LoVo (cell line): ENCODE measurements at places on chromosomes 6 and 20.

DNA sequence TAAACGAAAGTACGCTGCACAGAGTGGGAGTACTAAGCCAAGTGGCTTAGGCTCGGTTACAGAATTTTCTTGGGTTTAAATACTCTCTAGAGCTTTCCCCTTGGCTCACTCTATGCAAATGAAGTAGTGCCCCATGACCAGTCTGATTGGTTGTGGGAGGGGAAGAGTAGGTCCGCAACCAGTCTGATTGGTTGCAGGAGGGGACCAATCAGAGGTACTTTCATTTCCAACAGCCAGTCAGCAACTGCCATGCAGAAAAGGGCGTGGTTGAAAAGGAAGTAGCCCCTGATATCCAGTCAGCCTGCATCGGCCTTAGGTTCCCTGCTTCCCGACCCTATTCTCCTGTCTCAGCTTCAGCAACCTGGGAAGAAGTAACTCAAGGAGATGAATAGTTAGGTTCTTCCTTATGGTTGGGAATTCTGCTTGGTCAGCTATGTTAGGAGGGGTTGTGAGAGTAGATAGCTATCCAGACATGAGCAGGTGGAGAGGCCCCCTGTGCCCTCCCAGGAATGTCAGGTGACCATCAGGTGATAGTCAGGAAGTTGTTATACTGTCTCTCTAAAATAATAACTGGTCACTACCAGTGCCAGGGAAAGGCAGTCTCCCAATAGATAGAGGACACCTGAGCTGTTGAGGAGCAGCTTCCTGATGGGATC lies 57.4 kb downstream of the FARS2 start:
- DNase-seq: no peak

- DNase-seq: no peak
These were observed 1.9 kb upstream of the POU3F2 start for GRCh38 chr6:98832284-98833056.

DNA sequence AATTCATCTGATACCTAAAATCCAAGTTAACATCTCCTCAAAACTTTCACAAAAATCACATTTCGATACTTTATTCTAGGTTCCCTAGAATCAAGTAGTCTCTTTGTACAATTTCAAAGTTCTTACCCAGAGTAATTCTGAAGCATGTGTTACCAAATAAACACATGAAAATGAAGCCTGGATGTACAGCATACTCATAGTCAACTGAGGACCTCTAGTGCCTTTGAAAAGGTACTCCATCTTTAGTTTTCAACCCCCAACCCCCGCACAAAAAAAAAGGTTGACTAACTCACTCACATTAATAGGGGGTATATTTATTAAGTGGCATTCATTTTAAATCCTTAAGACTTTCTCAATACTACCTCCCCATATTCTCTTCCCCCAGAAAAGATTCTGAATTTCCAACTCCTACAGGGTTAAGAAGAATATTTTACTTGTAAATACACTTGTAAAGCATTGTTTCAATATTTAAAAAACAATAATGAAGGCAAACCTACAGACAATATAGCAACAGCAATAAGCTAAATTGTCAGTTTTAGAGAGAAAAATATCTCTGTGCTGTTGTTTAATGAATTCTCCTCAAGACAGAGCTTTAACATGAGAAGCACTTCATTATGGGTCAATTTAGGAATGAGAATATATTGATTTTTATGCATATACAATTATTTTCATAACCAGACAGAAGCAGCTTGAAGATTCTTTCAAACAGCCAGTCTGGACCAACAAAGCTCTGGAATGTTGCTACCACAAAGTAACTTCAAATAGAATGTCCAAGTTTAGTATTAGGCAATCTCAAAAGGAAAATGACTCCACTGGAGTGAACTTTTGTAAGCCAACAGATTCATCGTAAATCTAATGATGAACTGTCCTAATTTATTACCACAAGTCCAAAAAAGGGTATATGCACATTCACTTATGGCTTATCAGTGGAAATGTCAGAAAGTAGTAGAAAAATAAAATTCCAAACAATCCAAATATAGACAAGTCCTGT lies 3.3 kb downstream of the PLN start:
- peak; percentile 32 for DNase-seq

- DNase-seq: no peak
These were observed 3.7 kb upstream of the SIRPA start for GRCh38 chr20:1891263-1892118.

DNA sequence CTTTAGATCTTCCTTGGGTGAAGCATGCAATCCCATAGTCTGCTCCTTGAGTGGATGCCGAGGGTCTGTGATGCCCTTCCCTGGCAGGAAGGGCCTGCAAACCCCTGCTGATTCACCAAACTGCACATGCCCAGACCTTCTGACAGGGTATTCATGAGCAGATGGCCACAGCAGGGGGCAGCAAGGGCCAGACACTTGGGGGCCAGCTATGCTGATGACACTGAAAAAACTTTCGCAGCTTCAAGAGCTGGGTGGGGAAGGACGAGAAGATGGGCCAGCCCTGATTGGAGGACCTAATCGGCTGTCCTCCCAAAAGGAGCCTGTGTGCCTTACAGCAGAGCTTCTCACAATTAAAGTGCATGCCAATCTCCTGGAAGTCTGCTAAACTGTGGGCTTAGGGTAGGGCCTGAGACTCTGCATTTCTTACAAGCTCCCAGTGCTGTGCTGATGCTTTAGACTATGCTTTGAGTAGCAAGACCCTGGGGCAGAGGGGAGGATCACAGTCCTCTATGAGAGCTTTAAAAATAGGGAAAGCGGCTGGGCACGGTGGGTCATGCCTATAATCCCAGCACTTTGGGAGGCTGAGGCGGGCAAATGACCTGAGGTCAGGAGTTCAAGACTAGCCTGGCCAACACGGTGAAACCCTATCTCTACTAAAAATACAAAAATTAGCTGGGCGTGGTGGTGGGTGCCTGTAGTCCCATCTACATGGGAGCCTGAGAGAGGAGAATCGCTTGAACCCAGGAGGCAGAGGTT lies 15.2 kb upstream of the GDAP1L1 start:
- DNase-seq: no peak

DNA sequence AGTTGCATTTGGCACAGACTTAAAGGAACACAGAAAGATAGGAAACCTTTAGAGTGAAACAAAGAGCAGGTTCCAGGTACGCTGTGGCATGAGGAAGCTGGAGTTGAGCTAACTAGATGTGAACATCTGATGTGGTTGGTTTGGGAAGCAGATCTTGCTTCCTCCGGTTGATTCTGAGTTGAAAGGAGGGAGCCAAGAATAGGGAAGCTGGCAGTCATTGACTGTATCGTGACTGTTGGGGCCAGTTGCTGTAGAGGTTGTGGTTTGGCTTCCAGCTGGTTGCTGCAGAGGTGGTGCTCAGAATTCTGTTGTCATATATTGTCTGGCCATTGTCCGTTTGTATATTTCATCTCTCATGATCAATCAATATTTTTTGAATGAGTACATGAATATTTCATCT lies 325.9 kb downstream of the PLCB1 start:
- no peak for DNase-seq

GRCh38 chr6:50180646-50181045 lies 130.9 kb upstream of the DEFB112 start:
- DNase-seq: no peak

DNA sequence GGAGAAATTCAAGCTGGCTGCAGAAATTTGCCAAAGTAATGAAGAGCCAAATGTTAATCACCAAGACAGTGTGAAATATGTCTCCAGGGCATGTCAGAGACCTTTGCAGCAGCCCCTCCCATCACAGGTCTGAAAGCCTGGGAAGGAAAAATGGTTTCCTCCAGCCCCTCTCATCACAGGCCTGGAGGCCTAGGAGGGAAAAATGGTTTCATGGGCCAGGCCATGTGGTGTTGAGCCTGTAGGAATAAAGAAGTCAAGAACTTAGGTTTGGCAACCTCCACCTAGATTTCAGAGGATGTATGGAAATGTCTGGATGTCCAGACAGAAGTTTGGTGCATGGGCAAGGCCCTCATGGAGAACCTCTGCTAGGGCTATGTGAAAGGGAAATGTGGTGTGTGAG lies 185.0 kb downstream of the SLC35F1 start:
- no peak for DNase-seq

GRCh38 chr6:21438237-21438985 lies 155.1 kb upstream of the SOX4 start:
- no peak for DNase-seq

DNA sequence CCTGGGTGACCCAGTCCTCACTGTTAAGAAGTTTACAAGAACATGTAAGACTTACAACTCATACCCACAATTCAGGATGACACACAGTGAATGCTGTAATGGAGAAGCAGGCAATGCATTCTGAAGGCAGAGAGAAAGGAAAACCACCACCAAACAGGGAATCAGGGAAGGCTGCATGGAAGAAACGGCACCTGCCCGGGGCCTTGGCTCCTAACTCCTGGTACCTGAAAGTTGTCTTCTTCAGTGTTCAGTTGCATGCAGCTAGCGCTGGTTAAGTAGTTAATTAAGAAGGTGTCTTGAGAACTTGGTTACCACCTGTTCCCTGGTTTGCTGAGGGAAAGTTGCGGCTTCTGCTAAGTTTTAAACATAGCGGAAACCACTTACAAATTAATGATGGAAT lies 57.2 kb downstream of the GPR6 start:
- DNase-seq: no peak

GRCh38 chr6:70314296-70314695 lies 11.4 kb upstream of the COL9A1 start:
- no peak for DNase-seq

GRCh38 chr6:134309227-134309626 lies 8.7 kb downstream of the SGK1 start:
- no peak for DNase-seq

DNA sequence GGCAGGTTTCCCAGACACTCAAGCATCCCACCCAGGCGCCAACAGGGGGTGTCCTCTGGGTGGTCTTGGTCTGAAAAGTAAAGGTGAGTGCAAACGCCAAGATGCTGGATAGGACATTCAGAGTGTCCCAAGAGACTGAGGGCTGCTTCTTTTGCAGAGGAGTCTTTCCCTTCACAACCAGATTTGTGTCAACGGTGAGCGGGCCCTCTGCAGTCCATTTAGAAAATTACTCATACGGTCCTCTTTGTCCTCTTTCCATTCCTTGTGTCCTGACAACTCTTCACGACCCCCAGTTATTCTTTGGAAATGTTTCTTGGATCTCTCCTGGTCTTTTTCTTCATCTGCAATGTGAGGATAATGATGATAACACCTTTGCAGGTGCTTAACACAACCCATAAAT lies 257.8 kb downstream of the CDC5L start:
- DNase-seq: no peak

- DNase-seq: no peak
These were observed 11.2 kb upstream of the BHLHE23 start for GRCh38 chr20:63017826-63018411.

GRCh38 chr20:35635652-35636051 lies 20.0 kb downstream of the SPAG4 start:
- no peak for DNase-seq

- DNase-seq: peak; percentile 62
These were observed 81.9 kb downstream of the ZMYND8 start for GRCh38 chr20:47274401-47275108.

GRCh38 chr20:63268256-63268655 lies 4.4 kb upstream of the ARFGAP1 start:
- DNase-seq: no peak

DNA sequence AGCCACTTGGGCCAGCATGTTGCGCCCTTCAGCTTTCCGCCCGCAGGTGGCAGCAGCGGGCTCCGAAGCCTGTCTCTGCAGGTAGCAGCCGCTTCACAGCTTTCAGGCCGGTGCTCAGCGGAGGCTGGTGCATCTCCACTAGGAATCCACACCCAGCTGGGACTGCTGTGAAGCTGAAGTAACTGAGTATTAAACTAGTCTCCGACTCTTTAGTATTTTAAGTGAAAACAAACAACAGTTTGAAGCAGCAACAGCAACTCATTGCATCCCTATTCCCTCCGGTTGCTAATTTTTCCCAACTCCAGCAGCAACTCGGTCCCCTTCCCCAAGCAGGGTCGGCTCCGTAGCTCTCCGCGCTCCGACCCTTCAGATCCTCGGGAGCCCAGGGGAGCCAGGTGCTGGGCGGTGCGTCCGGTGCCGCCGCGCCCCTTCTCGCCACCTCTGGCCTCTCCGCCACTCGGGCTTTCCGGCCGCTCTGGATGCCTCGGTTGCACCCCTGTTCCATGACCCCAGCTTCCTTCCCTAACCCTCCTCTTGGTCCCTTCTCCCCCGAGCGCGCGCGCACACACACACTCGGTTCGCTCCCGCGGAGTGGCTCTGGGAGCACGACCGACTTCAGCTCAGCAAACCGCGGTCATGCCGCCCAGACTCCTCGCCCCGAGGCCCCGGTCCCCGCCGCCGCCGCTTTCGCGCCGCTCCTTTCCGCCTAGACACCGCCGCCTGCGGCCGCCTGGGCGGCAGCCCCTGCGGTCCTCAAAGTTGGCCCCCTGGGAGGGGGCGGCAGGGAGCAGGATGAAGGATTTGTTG lies 765 bp upstream of the NKAIN2 start:
- peak; percentile 54 for DNase-seq

DNA sequence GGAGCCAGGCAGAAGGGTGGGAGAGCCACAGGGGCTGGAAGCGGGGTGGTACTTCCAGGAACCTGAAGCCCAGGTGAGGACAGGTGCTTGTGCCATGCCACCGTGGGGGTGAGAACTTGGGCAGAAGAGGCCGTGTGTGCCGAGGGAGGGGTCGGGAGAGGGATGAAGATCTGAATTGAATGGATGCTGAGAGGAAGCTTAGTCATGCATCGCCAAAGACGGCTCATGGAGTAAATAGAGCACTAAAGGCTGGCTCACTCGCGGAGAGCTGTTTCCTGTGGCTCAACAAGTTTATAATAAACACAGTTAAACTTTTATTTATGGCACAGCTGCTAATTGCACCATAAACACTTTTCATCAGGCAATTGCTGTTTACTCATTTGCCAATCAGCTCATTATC lies 21.7 kb upstream of the MYT1 start:
- no peak for DNase-seq

DNA sequence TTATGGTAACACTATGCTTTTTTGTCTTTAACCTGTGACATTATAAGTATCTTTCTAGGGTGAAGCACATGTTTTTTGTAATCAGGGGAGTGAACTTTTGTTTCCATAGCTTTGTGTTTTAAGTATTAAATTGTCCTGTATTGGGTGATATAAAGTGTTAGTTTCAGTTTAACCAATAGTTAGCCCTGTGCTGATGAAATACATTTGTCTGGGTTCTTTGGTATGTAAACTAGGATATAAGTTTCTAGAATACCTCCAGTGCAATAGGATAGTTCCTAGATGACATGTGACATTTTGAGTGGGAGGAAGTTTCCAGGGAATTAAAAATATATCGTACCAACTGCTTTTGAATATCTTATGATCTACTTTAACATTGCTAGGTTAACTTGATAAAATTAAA lies 611.0 kb upstream of the MARCKS start:
- no peak for DNase-seq
